ENCODE measurements at places on chromosomes 5 and 9.
A peak's percentile ranks its signal among the peaks of the same experiment; 100 is the strongest.

GRCh38 chr9:106643211-106643930 is 219.6 kb upstream of the ZNF462 start:
- DNase-seq, result no peak

GRCh38 chr5:95989283-95990048 is 27.8 kb upstream of the ELL2 start:
- DNase-seq, result no peak

- DNase-seq, result no peak
Measured at GRCh38 chr9:34570376-34570775, 19.1 kb downstream of the CNTFR start.

DNA sequence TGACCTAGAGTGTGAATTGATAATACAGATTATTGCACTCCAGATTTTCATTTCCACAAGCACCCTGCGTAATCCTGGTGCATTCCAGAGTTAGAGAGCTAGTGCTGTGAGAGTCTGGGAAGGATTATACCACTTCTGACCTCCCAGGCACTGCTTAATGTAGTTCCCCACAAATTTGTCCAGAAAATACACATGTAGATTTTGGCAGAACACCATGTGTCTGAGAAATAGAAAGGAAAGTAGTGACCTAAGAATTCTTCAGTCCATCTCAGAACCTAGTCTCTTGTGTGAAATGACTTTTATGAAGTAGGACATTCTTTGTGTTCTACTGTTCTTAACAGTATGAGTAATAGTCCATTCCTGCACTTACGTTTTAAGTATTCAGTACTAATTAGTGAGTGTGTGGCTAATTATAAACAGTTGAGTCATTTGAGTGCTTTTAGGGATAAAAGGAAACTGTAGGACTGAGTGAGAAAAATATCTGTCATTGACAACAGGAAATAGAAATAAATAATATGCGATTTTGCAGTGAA is 27.8 kb upstream of the PTPDC1 start:
- DNase-seq, result peak; percentile 92

DNA sequence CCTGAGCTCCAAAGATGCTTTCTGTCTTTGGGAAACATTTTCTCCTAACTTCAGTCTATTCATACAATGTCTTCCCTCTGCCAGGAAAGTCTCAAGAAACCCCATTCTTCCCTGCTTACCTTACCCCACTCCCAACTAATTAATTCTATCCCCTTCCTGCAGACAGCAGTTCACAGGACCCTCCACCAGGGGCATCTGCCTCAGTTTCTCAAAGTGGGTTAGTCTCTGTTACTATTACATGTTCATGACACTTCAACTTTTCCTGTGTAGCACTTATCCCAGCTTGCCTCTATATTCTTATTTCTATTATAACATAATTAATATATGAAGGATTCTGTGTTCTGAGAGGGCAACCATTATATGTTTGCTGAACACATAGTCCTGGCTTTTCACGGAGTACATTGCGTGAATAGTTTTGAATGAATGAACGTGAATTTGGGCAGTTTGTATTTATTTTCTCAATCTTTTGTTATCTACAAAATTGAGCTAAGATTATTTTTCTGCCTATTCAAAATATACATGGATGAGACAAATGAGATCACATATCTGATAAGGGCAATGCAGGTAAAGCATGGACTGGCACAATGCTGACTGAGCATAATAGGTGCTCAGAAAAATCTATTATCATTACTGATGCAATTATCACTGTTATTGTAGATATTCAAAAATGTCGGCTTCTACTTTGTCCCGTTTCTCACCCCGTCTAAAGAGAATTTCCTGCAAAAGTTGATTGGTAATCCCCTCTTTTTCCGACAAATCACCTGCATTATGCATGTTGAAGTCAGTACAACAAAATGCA is 341.1 kb downstream of the BRINP1 start:
- DNase-seq, result no peak

DNA sequence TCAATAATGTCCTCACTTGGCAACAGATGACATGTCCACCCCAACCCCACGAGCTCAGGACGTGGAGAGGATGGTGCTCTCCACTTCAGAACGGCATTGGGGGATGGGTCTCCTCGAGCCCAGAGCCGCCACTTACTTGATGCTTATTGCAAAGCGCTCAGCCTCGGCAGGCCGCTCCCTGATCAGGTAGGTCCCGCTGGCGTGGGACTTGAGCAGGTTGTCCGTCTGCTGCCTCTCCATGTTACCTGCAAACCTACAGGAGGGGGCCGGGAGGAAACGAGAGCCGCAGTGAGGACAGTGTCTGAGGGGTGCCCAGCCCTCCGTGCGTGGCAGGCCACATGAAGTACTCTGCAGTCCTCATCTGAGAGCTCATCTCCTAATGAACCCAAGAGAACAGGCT is 36.6 kb upstream of the SARDH start:
- DNase-seq, result no peak

- DNase-seq, result no peak
Measured at GRCh38 chr9:86511614-86512360, 157.6 kb upstream of the TUT7 start.

GRCh38 chr5:56479696-56480077 is 246.6 kb upstream of the ANKRD55 start:
- DNase-seq, result no peak

DNA sequence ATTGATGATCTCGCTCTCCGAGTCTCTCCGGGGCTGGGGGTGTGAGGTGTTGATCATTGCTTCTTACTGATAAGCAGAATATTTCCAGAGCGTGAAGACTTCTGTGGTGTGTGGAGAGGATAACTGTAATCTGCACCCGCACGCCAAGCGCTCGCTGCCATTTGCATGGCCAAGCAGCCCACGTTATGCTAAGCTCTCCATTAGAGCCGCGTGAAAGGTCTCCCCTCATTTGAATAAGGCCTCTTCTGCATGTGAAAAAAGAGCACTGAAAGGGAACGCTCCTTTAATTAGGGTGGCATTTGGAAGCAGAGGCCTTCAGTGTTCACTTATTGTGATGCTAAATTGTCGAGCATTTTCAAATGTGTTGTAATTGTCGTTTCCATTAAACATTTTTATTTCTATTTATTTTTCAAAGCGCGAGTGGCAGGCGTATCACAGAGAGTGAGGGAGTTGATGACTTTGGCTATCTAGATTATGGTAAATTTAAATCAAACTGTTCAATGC is 163.6 kb upstream of the IRX2 start:
- no peak for DNase-seq

DNA sequence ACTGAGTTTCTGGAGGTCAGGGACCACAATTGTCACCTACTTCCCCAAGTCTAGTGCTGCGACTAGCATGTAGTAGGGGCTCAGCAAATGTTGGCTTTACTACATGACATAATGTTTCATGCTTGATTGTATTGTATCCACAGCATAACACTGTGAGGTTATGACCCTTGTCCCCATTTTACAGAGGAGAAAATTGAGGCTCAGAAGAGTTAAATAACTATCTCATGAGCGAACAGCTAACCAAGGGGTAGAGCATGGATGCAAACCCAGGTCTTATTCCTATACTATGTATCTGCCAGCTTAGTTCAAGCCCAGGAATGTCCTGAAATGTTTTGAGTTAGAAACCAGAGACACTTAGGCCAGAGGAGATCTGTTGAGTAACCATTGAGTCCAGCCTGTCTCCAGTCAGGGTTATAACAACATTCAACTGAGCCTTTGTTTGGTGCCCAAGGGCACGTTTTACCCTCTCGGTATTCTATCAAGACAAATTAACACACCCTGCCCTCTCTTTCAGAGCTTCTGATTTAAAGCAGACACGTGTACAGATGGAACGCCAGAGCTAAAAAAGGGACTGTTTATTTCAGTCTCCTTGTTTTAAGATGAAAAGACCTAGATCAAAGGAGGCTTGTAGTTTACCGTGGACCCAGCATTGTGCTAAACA is 16.5 kb downstream of the ANGPTL2 start:
- DNase-seq, result peak; percentile 18

DNA sequence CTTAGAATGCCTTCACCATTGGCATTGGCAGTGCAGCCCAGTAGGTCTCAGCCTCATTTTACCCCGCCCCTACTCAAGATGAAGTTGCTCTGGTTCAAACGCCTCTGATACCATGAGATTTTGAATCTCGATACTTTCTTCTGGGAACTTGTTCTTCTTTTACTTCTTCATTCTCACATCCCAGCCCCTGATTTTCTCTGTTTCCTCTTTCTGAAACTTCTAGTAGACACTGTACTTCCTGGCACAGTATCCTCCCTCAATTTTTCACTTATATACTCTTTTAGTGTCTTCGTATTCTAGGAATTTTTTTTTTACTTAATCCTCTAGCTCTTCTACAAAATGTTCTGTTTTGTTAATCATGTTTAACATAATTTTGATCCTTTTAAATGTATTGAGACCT is 13.1 kb upstream of the ZNF79 start:
- no peak for DNase-seq

DNA sequence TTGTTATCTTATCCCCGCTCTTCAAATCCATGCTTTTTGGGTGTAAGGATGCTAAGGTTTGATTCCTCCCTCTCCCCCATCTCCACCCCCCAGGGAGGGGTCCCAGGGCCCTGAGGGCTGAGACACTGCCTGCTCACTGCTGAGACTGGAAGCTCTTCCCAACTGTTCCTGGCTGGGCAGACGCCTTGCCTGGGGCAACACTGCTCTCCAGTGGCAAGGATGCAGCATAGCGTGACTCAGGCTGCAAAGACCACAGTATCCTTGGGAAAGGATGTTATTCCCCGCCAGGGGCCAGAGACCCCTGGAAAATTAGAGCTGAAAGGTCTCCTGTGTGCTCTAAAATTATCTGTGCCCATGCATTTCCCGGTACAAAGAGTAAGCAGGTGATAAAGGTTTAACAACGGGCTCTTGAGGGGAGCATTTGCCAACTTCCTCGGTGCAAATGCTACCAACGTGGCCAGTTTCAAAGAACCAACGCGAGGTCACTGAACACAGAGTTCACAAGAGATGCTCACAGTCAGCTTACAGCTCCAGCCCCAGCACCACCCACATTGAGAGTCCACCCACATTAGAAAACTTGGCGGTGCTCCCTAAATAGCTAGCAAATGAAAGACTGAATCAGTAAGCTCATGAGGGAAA is 271.9 kb downstream of the NSG2 start:
- DNase-seq, result peak; percentile 74

- no peak for DNase-seq
Measured at GRCh38 chr5:135831439-135831838, 3.0 kb upstream of the SLC25A48 start.

DNA sequence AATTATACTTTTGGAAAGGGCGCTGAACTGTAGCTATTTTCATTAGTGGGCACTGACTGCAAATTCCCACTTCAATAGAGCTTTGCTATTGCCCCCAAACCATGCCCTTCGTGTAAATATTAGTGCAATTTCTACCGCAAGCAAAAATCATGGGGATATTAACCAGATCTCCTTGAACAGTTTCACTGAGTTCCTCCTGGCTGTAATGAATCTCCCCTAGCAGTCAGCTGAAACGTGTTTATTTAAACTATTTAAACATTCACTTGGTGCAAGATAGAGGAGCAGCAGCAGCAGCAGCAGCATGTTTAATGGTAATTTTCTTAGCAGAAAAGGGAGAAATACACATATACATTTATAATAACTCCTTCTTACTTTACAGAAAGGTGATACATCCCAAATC is 54.4 kb downstream of the ARRDC3 start:
- peak; percentile 29 for DNase-seq

DNA sequence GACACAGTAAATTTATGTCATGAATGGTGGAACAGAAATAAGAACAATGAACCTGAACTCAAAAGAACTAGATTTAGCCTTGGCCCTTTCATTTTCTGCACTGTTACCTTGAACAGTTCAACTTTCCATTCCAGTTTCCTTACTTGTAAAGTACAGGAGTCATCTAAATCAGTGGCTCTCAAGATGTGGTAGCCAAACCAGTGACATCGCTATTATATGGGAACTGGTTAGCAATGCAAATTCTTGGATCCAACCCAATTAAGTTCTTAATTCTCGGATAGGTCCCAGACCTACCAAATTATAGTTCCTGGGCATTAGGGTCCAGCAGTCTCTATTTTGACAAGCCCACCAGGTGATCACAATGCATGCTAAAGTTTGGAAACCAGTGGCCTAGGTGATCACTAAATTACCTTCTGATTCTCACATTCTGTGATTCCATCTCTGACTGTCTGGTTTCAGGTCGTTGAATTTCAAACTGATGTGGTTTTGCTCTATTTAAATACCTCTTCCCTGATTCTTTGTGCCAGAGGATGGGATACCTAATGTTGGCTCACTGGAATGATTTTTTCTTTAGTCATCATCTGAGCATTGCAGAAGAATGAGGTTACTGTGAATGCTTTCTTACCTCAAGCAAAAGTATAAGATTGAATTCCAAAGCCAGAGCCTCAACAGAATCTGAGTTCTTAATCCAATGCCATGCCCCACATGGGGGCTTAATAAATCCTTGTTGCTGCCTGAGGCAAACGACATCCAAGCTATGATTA is 253.8 kb downstream of the ENC1 start:
- peak; percentile 52 for DNase-seq

Measured in choroid plexus epithelial cell (primary cell).